Activated CD8-positive, alpha-beta T cell treated with anti-CD3 and anti-CD28 coated beads, Interleukin-2, amount 10 ng/mL, durations not matched to agents 7 days and 5 days (primary cell): ENCODE measurements at places on chromosomes 4 and X.

- DNase-seq, result peak; percentile 83
- peaks cover 2% of the 10 kb centered on the region for H3K27me3 ChIP-seq
- no peak overlapping the region for H3K27ac ChIP-seq
- H3K4me1 ChIP-seq, result peaks cover 19% of the 10 kb centered on the region
- peaks cover 10% of the 10 kb centered on the region for H3K36me3 ChIP-seq
- no peak overlapping the region for H3K4me3 ChIP-seq
Measured at GRCh38 chr4:123564758-123565346, 168.3 kb downstream of the SPRY1 start.

DNA sequence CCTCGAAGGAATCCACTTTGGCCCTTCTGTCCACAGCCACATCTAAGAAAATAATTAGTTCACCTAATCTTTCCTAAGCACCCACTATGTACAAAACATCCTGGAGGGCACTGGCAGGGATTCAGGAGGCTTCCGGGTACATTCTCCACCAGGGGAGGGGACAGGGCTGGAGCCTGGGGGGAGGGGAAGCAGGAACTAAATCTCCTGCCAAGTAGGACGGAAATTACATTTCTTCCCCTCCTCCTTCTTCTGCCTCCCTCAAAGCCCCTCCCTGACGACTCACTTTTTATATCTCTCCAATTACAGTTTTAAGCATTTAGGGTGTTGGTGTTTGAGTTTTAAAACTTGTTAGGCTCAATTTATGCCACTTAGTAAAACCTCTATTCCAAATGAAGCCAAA lies 203.1 kb downstream of the BCOR start:
- DNase-seq, result no peak
- H3K4me3 ChIP-seq, result no peak overlapping the region
- peaks cover 2% of the 10 kb centered on the region for H3K36me3 ChIP-seq
- peaks cover 4% of the 10 kb centered on the region for H3K27me3 ChIP-seq

DNA sequence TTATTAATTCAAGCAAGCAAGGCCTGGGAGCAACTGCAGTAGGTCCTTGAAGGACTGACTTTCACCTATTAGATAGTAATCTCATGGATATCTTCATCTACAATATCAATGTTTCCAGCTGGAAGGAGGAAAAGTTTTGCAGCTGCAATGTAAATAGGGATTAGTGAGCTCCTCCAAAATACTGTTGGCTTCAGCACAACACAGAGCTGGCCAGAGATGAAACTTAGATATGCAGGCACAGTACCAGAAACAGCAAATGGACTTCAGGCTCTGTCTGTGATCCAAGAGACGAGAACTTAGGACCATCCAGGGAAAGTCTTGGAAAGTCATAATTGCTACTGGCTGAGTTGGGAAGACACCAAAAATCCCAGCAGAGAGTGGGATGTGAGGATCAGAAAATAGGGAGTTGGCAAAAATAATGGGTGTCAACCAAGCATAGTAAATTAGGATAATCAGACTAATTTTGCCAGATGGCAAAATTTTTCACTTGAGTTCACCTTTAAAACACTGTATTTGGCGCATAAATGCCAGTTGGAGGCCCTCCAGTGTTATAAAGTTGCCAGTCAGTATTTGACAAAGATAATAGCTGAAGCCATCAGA lies 57.5 kb downstream of the PARM1 start:
- no peak overlapping the region for H3K4me3 ChIP-seq
- no peaks in the 10 kb centered on the region for H3K4me1 ChIP-seq
- no peaks in the 10 kb centered on the region for H3K27me3 ChIP-seq
- no peak overlapping the region for H3K27ac ChIP-seq

- DNase-seq, result no peak
- H3K36me3 ChIP-seq, result no peaks in the 10 kb centered on the region
- H3K27ac ChIP-seq, result no peak overlapping the region
- H3K4me1 ChIP-seq, result no peaks in the 10 kb centered on the region
- H3K27me3 ChIP-seq, result no peaks in the 10 kb centered on the region
Measured at GRCh38 chr4:106809076-106809475, 227.0 kb downstream of the DKK2 start.

DNA sequence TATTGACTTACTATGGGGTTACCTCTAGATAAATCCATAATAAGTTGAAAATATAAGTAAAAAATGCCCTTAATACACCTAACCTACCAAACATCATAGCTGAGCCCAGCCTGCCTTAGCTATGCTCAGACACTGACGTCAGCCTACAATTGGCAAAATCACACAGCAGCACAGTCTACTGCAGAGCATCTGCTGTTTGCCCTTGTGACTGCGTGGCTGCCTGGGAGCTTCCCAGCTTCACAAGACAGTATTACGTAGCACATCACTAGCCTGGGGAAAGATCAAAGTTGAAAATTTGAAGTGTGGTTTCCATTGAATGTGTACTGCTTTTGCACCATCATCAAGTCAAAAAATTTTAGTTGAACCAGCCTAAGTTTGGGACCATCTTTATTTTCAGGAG lies 8.8 kb downstream of the HTT-AS start:
- H3K36me3 ChIP-seq, result no peaks in the 10 kb centered on the region
- H3K4me3 ChIP-seq, result no peak overlapping the region
- H3K4me1 ChIP-seq, result no peaks in the 10 kb centered on the region
- no peak overlapping the region for H3K27ac ChIP-seq
- no peak for DNase-seq

DNA sequence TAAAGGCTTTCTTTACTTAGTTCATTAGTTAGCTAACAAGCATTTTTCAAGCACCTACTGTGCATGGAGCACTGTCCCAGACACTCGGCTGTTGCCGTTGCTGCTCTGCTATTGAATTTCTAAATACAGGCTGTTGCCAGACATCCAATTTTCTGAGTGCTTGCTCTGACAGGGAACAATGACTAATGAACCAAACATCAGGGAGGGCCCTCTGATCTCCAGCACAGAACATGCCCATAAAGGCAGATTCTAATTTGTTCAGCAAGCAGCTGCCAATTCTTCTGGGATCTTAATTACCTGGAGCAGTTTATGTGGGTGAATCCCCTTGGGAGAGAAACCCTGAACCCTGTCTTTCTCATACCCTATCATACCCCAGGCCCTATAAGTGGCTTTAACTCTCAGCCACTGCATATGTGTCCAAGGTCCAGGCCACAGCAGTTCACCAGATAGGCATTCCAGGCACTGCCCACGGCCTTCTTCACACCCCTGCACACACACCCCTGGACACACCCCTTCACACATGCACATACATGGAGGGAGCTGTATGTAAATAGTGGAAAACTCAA lies 27.9 kb downstream of the TSC22D3 start:
- no peak for DNase-seq
- H3K4me3 ChIP-seq, result no peak overlapping the region
- peaks cover 2% of the 10 kb centered on the region for H3K4me1 ChIP-seq
- no peak overlapping the region for H3K27ac ChIP-seq

GRCh38 chrX:150581093-150581775 lies 12.8 kb downstream of the MTM1 start:
- DNase-seq, result no peak
- no peak overlapping the region for H3K27ac ChIP-seq
- no peak overlapping the region for H3K4me3 ChIP-seq
- peaks cover 26% of the 10 kb centered on the region for H3K36me3 ChIP-seq
- peaks cover 32% of the 10 kb centered on the region for H3K4me1 ChIP-seq
- no peaks in the 10 kb centered on the region for H3K27me3 ChIP-seq

DNA sequence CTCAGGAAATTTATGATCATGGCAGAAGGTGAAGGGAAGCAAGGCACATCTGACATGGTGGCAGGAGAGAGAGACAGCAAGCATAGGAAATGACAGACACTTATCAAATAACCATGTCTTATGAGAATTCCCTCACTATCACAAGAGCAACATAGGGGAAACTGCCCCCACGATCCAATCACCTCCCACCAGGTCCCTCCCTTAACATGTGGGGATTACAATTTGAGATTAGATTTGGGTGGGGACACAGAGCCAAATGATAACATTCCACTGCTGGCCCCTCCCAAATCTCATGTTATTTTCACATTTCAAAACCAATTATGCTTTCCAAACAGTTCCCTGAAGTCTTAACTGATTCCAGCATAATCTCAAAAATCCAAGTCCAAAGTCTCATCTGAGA lies 8.2 kb upstream of the TMA16 start:
- H3K27me3 ChIP-seq, result peaks cover 34% of the 10 kb centered on the region
- no peak overlapping the region for H3K27ac ChIP-seq

DNA sequence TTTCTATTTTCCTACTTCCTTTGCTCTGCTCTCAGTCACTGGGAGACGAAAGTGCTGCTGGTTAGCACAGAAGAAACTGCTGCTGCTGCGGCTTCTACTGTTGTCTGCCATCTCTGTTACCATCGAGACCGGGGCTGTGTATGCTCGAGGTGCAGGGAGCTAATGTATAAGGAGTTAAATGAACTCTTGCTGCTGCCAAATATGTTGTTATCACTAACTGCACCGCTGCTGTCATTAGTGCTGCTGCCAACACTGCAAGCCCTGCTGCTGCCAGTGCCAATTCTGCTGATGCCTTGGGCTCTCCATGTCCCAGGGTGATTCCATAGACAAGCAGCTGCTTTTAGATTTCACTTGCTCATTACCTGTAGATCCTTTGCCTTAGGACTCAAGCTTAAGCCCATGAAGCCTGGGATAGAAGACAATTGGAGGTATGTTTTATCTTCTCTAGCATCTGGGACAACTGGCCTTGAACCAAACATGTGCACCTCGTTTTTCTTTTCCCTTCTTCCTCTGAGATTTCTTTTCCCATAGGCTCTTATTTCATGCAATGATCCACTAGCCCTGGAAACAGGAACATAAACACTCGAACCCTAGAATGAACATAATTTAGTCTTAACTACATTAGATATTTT lies 107.8 kb downstream of the CCSER1 start:
- no peaks in the 10 kb centered on the region for H3K27me3 ChIP-seq
- DNase-seq, result no peak
- H3K4me1 ChIP-seq, result no peaks in the 10 kb centered on the region
- no peaks in the 10 kb centered on the region for H3K36me3 ChIP-seq

GRCh38 chr4:132646186-132646585 lies 502.9 kb upstream of the PCDH10 start:
- H3K4me3 ChIP-seq, result no peak overlapping the region
- H3K4me1 ChIP-seq, result no peaks in the 10 kb centered on the region
- H3K36me3 ChIP-seq, result no peaks in the 10 kb centered on the region
- no peak overlapping the region for H3K27ac ChIP-seq
- H3K27me3 ChIP-seq, result no peaks in the 10 kb centered on the region

GRCh38 chrX:68897118-68897945 lies 68.5 kb downstream of the EFNB1 start:
- no peak overlapping the region for H3K4me3 ChIP-seq
- H3K27me3 ChIP-seq, result no peaks in the 10 kb centered on the region
- H3K27ac ChIP-seq, result no peak overlapping the region
- H3K36me3 ChIP-seq, result no peaks in the 10 kb centered on the region
- peaks cover 2% of the 10 kb centered on the region for H3K4me1 ChIP-seq

GRCh38 chrX:20056704-20057103 lies 60.0 kb downstream of the MAP7D2 start:
- H3K4me3 ChIP-seq, result no peak overlapping the region
- H3K27me3 ChIP-seq, result no peaks in the 10 kb centered on the region
- no peaks in the 10 kb centered on the region for H3K36me3 ChIP-seq
